Activated CD8-positive, alpha-beta T cell treated with anti-CD3 and anti-CD28 coated beads, Interleukin-2, amount 10 ng/mL, durations not matched to agents 7 days and 5 days (primary cell): ENCODE measurements at places on chromosomes 13 and 19. TPM values are rescaled to one million over a fixed set of nuclear protein-coding genes. Genes with fewer than 3 reads are reported as not detected.
A peak's percentile ranks its signal among the peaks of the same experiment; 100 is the strongest.

GRCh38 chr19:37594982-37595382 is 306 bp downstream of the ZNF540 start:
- H3K4me1 ChIP-seq: peaks cover 16% of the 10 kb centered on the region
- H3K27ac ChIP-seq: peak overlapping the region; percentile 92
- H3K27me3 ChIP-seq: no peaks in the 10 kb centered on the region
- H3K36me3 ChIP-seq: peaks cover 23% of the 10 kb centered on the region
- peak overlapping the region; percentile 86 for H3K4me3 ChIP-seq

The CGB5 gene
- total RNA-seq: not detected

DNA sequence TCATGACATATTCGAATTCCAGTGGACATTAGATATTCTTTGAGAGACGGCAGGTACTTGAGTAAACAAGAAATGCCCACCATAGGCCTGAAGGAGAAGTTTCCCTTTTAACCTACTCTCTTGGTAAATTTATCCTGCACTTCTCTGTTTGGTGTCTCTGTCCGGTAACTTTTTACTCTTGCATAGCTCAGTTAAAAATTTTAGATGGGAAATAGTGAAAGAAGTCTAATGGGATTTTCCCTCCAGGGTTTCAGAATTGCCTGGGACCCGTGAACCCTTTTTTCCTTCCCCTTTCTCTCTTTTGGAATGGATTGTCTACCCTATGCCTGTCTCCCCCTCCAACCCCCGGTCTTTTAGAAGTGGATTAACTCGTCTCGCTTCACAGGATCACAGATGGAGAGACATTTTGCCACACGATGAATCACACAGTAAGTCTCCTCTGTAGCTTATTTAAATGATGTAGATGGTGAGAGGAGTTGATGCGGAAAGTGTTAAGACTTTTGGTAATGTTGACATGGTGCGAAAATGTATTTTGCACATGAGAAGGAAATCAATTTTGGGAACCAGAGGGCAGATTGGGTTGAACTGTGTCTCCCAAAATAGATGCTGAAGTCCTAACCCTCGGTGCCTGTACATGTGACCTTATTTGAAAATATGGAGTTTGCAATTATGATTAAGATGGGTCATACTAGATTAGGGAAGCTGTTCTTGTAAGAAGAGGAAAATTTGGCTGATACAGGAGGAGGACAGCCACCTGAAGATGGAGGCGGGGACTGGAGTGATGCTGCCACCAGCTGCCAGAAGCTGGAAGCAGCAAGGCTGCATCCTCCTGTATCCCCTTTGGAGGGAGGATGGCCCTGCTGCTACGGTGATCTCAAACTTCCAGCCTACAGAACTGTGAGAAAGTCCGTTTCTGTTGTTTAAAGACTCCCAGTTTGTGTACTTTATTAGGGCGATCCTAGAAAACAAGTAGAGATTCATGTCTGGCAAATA is 711 bp upstream of the MIPEP start:
- H3K36me3 ChIP-seq: peaks cover 2% of the 10 kb centered on the region
- H3K4me3 ChIP-seq: peak overlapping the region; percentile 80
- no peak for DNase-seq

DNA sequence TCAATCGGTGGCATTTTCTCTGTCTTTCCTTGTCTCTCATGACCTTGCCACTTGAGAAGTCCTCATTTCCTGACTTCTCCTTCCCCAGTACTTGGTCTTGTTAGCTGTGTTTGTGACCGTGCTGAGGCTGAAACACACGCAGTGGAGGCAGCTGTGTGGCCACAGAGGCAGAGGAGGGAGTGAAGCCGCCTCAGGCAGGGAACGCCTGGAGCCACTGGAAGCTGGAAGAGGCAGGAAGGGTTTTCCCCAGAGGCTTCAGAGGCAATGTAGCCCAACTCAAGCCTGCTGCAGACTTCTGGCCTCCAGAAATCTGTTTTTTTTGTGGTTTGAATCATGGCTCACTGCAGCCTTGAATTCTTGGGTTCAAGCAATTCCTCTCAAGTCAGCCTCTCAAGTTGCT is 29.2 kb upstream of the ARGLU1 start:
- H3K36me3 ChIP-seq: no peaks in the 10 kb centered on the region
- peaks cover 11% of the 10 kb centered on the region for H3K27me3 ChIP-seq
- no peak overlapping the region for H3K27ac ChIP-seq
- DNase-seq: no peak

DNA sequence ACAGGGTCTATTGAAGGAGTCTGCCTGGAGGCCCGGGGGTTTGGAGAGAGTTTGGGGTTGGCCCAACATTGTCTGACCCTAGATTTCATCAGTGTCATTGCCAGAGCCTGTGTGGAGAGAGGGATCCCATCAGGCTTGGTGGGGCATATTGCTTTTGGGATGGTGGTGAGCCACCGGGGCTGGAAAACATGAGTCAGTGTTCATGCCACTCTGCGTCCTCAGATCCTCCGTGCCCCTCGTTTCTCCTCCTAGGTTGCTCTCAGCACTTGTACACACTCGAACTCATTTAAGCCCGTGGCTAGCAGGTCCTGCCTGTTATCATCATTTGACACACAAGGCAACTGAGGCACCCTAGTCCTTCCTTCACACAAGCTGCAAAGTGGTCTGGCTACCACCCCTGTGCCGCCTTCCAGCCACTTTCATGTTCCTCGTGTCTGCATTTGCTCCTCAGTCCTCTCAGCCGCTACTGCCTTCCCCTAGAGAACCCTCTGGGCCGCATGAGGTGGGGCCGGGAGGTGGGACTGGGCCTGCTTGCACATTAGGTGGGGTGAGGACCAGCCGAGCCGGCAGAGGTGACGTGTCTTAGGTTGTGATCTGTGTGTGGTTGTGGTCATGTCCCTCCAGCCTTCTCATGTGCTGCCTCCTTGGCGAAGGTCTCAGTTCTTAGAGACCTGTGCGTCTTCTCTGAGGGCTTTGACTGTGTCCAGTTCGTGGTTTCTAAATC is 3.6 kb downstream of the NACC1 start:
- no peak for DNase-seq
- H3K36me3 ChIP-seq: peaks cover 8% of the 10 kb centered on the region
- H3K4me3 ChIP-seq: no peak overlapping the region
- peak overlapping the region; percentile 26 for H3K27ac ChIP-seq
- H3K27me3 ChIP-seq: no peaks in the 10 kb centered on the region

- peaks cover 2% of the 10 kb centered on the region for H3K27me3 ChIP-seq
- DNase-seq: no peak
- H3K4me1 ChIP-seq: no peaks in the 10 kb centered on the region
- H3K36me3 ChIP-seq: no peaks in the 10 kb centered on the region
Observed at GRCh38 chr13:74761801-74762757, 627.9 kb upstream of the KLF12 start.

The IGFL3 gene
- not detected for total RNA-seq

GRCh38 chr19:50318438-50318837 is 10.7 kb downstream of the KCNC3 start:
- H3K4me1 ChIP-seq: peaks cover 9% of the 10 kb centered on the region
- no peak overlapping the region for H3K4me3 ChIP-seq
- H3K36me3 ChIP-seq: no peaks in the 10 kb centered on the region

The PSG2 gene
- total RNA-seq: not detected

DNA sequence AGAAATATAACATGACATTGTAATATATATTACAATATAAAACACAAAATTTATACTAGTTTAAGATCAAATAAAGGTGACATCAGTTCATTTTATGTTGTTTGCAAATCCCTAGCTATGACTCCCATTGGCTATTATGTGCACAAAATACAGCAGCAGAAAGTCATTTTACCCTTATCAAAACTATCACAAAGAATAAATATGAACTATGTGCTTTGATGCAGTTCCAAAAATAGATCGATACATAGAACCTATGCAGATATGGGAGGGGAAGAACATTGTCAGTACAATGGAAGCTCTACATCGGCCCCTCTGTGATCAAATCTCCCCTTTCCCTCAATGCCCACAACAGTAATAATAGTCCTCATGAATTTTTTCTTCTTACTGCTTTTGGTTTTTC is 1038.1 kb upstream of the PCDH20 start:
- H3K27me3 ChIP-seq: no peaks in the 10 kb centered on the region
- no peak overlapping the region for H3K4me3 ChIP-seq
- no peaks in the 10 kb centered on the region for H3K4me1 ChIP-seq
- H3K36me3 ChIP-seq: no peaks in the 10 kb centered on the region
- DNase-seq: no peak

DNA sequence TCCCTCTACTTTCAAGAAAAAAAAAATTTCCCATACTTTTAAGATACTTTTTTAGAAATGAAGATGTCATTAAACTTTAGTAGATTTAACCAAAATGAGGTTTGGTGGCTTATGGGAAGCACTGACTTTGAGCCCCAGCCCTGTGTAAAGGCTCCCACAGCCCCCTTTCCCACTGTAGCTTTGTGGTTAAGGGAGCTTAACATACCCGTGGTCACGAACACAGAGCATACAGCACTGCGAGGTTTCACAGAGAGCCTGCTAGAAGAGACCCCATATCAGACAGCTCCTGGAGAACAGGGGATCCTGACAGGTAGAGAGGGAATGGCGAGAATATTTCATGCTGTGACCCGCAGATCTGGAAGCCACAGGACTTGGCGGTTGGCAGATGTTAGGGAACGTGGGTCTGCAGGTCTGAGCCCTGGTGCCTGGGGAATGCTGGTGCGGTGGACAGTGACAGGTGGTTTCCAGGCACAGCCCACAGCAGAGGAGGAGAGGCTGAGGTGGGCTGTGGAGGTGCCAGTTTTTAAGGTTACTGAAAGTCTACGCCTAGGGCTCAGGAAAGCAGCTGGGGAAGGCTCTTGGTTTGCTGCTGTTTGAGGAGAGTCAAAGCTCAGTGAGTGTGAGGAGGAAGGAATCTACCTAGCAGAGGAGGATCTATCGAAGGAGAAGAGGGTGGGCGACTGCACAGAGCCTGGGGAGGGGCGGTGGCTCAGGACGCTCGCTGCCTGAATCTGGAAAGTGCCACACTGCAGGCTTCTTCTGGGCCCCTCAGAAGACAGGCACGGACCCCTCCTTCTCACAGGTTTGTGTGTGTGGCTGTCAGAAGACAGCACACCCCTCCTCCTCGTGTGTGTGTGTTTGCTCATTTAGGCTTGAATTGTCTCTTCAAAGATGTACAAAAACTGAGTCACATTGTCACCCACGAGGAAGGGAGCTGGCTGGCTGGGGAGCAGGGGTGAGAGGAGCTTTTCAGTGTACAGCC is 49.9 kb downstream of the SLC7A9 start:
- no peak overlapping the region for H3K27ac ChIP-seq
- H3K36me3 ChIP-seq: no peaks in the 10 kb centered on the region
- H3K4me1 ChIP-seq: peaks cover 15% of the 10 kb centered on the region
- H3K4me3 ChIP-seq: no peak overlapping the region
- H3K27me3 ChIP-seq: peaks cover 7% of the 10 kb centered on the region

GRCh38 chr13:25541434-25542123 is 169.8 kb downstream of the ATP8A2 start:
- no peaks in the 10 kb centered on the region for H3K4me1 ChIP-seq
- DNase-seq: no peak
- H3K4me3 ChIP-seq: no peak overlapping the region
- no peak overlapping the region for H3K27ac ChIP-seq
- H3K36me3 ChIP-seq: no peaks in the 10 kb centered on the region

- H3K4me1 ChIP-seq: peaks cover 41% of the 10 kb centered on the region
- H3K4me3 ChIP-seq: no peak overlapping the region
- H3K27me3 ChIP-seq: no peaks in the 10 kb centered on the region
- no peak overlapping the region for H3K27ac ChIP-seq
Observed at GRCh38 chr13:111387945-111388600, 67.6 kb downstream of the TEX29 start.

The CEACAM16 gene
- total RNA-seq: not detected

DNA sequence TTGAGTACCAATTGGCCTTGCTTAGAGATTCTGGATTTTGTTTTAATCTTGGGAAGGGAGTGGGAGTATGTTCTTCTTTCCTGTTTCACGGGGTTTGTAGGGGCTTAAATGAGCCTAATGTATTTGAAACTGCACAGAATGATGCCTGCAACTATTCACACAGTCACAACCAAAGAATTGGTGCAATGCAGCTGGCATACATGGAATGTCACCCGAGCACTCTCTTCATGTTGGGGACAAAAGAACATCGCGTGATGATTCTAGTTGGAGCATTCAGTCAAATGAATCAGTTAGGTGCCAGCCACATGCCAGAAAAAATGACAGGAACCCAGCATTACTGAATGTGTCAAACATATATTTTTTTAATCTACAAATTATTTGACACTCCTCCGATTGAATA is 22.1 kb downstream of the STARD13 start:
- no peak overlapping the region for H3K27ac ChIP-seq
- peaks cover 5% of the 10 kb centered on the region for H3K27me3 ChIP-seq
- H3K4me3 ChIP-seq: no peak overlapping the region
- DNase-seq: no peak

DNA sequence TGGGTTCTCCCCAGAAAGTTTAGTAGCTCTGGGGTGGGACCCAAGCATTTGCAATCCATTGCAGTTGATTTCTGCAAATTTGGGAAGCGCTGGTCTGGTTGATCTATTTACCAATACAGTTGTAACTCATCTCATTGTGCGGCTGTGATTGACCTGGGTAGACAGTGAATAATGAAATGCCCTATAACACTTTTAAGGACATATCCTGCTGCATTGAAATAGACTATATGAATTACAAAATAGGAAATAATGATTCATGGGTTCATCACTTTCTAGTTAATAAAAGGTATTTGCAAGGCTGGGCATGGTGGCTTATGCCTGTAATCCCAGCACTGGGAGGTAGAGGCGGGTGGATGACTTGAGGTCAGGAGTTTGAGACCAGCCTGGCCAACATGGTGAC is 59.0 kb upstream of the FARP1 start:
- H3K27ac ChIP-seq: no peak overlapping the region
- no peak overlapping the region for H3K4me3 ChIP-seq
- no peaks in the 10 kb centered on the region for H3K27me3 ChIP-seq
- DNase-seq: no peak
- H3K4me1 ChIP-seq: no peaks in the 10 kb centered on the region

GRCh38 chr13:46778890-46779289 is 18.1 kb downstream of the ESD start:
- no peak overlapping the region for H3K27ac ChIP-seq
- H3K4me3 ChIP-seq: no peak overlapping the region
- peaks cover 63% of the 10 kb centered on the region for H3K36me3 ChIP-seq
- H3K4me1 ChIP-seq: no peaks in the 10 kb centered on the region
- H3K27me3 ChIP-seq: no peaks in the 10 kb centered on the region
- DNase-seq: no peak

The FREM2 gene
- not detected for total RNA-seq

- peaks cover 22% of the 10 kb centered on the region for H3K36me3 ChIP-seq
- H3K27ac ChIP-seq: no peak overlapping the region
- no peaks in the 10 kb centered on the region for H3K4me1 ChIP-seq
- H3K4me3 ChIP-seq: no peak overlapping the region
Observed at GRCh38 chr13:31286930-31287329, 87.2 kb downstream of the B3GLCT start.

GRCh38 chr13:37565425-37565824 is 33.1 kb downstream of the POSTN start:
- no peaks in the 10 kb centered on the region for H3K36me3 ChIP-seq
- no peak overlapping the region for H3K4me3 ChIP-seq
- no peaks in the 10 kb centered on the region for H3K4me1 ChIP-seq
- no peak for DNase-seq
- H3K27ac ChIP-seq: no peak overlapping the region
